ENCODE measurements at places on chromosomes 16 and 17. TPM values are rescaled to one million over a fixed set of nuclear protein-coding genes. Genes with fewer than 3 reads are reported as not detected.

- no peak for DNase-seq
Measured at GRCh38 chr16:75100603-75100990, 16.0 kb downstream of the LDHD start.

GRCh38 chr17:66567234-66568170, 265.1 kb downstream of the PRKCA start:
- DNase-seq: peak; percentile 76

DNA sequence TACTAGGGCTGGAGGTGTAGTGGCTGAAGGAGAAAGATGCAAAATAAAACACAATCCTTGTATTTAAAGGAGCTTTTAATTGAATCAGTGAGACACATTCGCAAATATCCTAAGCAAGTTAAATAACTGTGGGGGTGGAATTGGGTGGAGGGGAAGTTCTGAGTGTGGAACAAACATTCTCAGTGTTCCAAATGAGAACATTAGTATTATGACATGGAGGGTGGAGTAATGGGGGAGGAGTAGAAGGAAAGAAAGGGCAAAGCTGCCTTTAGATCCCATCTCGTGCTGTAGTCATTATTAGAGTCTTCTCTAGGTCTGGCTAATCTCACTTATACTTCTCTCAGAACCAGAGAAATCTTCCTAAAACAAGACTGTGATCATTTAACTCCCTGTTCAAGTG, 169.7 kb downstream of the ANKFN1 start:
- no peak for DNase-seq

ABI3 gene
- polyA plus RNA-seq: 7.2 TPM

HOXB7 gene
- 6.2 TPM for polyA plus RNA-seq

GRCh38 chr17:65092262-65092661, 35.7 kb upstream of the GNA13 start:
- no peak for DNase-seq

DNA sequence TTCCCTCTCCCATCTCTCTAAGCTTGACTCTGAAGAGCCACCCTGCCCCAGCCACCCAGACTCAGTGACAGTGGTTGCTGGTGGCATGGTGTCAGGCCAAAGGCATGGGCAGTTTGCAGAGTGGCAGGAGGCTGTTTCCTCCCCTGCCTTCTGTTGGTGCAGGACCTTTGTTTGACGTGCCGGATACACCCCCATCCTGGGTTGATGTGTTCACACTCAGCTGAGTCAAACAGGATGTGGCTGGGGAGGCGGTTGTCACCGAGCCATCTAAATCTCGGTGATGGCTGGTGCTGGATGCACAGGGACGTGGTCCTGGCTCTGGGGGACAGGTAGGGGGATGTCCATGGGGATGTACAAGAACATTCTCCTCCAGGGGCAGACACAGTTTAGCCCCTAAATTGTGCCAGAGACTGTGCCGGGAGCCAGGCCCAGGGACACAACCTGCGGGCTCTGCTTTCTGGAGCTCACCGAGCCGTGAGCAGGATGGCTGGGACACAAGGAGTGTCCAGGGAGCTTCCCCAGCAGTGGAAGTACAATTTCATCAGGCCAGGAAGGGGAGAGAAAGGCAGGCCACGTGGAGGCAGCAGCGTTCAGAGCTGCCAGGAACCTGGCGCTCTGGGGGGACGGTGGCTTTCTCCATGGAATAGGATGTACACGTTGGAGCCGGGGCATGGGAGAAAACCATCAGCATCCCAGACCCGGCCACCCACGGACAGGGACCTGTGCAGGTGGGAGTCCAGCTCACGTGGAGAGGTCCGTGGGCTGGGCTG, 264.2 kb downstream of the SEC14L1 start:
- no peak for DNase-seq

DNA sequence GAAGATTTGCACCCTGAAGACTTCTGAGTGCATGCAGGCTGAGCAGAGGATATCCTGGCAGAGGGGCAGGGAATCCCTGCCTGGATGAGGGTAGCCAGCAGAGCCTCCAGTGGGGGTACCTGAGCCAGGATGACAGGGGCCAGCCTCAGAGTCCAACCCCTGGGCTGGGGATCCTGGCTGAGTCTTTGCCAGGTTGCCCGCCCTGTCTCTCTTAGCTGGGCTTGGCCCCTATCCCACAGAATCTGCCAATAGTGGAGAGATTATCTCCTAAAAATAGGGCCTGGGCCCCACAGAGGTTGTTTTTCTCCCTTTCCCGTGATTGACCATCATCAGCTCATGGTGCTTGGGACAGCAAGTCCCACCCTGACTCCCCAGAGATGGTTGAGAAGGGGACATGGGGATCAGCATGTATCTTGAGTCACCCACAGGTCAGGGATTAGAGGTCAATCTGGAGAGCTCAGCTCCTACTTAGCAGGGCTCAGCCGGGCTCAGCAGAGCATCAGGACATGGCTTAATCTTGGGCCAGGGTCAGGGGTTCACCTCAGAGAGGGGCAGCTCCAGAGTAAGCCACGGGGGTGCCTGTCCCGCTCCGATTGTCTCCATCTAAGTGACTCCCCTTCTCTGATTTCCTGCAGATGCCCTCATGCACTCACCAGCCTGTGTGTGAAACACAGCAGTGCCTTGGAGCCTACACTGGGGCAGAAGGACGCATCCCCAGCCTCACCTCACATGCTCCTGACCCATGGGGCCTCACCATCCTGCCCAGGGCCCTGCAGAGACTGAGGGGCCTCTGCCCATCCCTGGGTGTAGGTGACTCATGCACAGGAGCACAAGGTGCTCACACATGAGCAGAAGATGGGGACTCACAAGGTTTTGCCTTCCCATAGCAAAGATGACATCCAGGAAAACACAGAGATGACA, 11.5 kb downstream of the CDH16 start:
- DNase-seq: no peak

GRCh38 chr16:2078096-2078495, 30.3 kb downstream of the TSC2 start:
- no peak for DNase-seq

GRCh38 chr16:3576211-3576610, 992 bp downstream of the NLRC3 start:
- DNase-seq: no peak

- DNase-seq: no peak
Measured at GRCh38 chr16:79932572-79932971, 332.0 kb upstream of the MAF start.

MYO19 gene
- 55.4 TPM for polyA plus RNA-seq

DNAH17 gene
- 3.4 TPM for polyA plus RNA-seq

- peak; percentile 77 for DNase-seq
Measured at GRCh38 chr17:7136266-7136877, 21.8 kb upstream of the ASGR2 start.

WNT9B gene
- 0.18 TPM for polyA plus RNA-seq

HNF1B gene
- polyA plus RNA-seq: 36.2 TPM

DNA sequence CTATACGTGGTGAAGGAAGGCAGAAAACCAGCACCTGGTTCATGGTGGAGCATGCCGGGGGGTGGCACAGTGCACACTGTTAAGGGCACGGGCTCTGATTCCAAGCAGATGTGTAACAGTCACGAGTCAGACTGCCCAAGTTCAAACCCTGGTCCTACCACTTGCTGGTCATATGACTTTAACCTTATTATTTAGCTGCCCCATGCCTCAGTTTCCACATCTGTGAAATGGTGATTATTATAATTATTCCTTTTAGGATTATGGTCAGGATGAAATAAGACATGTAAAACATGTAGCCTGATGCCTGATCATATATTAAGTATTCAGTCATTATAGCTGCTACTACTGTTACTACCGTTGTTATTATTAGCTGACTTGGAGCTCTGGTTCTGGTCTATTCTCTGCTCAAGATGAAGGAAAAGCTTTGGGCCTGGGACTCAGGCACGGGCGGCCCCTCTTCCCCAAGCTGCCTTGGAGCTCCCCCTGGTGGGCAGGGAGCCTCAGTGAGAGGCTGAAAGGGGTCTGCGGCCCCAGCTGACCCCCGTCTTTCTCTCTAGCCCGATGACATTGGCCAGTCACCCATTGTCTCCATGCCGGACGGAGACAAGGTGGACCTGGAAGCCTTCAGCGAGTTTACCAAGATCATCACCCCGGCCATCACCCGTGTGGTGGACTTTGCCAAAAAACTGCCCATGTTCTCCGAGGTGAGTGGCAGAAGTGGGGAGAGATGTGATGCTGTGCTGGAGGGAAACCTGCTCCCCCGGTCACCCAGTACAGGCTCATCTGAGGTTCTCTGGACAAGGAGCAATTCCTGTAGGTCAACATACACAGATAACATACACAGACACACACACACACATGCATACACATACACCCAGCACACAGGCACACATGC, 14.0 kb downstream of the NR1D1 start:
- DNase-seq: no peak

DNA sequence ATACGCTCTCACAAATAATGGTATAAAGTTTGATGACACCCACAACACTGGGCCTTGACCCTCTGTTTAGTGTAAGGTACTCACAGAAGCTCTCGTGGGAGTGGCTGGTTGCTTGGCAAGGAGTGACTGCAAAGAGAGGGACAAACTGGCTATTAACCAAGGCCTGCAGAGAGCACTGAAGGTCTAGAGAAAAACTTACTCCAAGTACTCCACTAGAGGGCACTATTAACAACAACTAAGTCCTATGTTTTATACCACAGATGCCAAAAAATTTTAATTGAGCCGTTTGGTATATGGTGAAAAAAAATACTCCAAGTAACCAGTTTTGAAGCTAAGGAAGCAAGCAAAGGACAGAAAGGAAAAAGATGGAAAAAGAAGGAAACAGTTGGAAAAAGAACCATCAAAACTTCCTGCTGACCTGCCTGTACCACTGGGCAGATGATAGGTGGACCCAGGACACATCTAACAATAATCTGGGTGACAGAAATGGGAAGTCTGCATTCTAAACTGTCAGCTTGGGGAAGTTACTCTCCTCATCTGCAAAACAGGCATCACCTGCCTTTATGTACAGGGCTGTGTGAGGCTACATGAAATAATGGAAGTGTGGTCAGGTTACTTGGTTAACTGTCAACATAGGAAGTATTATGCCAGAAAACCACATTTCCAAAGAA, 23.2 kb downstream of the DYNC1LI2 start:
- peak; percentile 58 for DNase-seq

DNA sequence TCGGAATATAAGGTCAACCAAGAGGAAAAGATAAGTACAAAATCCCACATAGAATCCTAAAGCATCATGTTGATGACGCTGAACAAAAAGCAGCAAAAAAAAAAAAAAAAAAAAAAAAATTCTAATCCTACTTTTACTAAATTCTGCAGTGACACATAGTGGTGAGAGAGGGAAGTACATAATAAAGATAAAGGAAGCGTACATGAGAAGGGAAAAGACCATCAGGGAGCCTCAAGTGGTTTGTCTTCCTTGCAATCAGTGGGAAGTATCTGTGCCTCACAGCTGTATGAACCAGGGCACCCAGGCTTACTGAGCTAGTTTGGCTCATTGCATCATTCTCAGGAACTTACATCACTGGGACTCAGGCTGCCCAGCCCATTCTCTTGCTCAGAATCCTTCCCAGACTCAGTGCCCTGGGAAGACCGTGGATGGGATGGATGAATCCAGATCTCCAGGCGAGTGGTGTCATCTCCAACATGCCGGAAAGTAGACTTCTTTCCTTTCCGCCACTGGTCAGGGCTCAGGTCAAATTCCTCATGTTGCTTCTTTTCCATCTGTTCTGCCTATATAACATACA, 21.2 kb downstream of the SMG6 start:
- DNase-seq: no peak

FAM20A gene
- polyA plus RNA-seq: 7.3 TPM

GSDMA gene
- 0.77 TPM for polyA plus RNA-seq

STUB1 gene
- polyA plus RNA-seq: 96.5 TPM

DNASE1L2 gene
- polyA plus RNA-seq: 0.27 TPM

DNA sequence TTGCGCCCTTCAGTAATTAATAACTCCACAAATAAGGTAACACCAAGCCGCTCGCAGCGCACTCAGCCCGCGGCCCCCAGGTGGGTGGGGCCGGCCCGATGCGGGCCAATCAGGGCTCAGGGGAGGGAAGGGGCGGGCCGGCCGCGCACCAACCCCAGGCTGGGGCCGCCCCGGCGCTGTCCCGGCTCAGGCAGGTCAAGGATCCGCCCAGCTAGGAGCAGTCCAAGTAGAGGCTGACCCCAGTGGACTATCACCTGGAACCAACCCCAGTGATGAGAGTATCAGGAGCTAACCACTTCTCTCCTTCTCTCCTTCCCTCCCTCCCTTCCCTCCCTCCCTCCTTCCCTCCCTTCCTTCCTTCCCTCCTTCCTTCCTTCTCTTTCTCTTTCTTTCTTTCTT, 110.8 kb downstream of the C16orf78 start:
- DNase-seq: peak; percentile 40

- DNase-seq: no peak
Measured at GRCh38 chr16:10946308-10946707, 1.9 kb downstream of the CLEC16A start.

TPPP3 gene
- 399 TPM for polyA plus RNA-seq

TNFRSF17 gene
- polyA plus RNA-seq: not detected

GRCh38 chr17:20952183-20952582, 90.6 kb downstream of the USP22 start:
- DNase-seq: no peak

DNA sequence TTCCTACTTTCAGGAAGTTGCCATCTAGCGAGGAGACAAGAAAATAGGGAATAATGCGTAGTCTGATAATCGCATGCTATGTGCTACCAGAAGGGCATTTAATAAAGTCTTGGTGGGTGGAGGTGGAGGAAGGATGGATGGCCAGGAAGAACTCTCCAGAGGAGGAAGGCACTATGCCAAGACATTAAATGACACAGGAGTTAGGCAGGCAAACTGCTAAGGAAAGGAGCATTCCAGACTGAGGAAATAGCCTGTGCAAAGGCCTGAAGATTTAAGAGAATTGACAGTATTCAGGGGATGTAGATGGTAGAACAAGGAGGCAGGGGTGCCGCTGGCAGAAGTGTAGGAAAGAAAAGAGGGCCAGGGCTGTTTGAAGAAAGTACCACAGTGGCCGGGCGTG, 19.3 kb upstream of the ARHGAP44 start:
- DNase-seq: no peak

CCL16 gene
- 1.2 TPM for polyA plus RNA-seq

GRCh38 chr17:78777881-78778280, 4.2 kb downstream of the CYTH1 start:
- no peak for DNase-seq

CACNG1 gene
- not detected for polyA plus RNA-seq

DNA sequence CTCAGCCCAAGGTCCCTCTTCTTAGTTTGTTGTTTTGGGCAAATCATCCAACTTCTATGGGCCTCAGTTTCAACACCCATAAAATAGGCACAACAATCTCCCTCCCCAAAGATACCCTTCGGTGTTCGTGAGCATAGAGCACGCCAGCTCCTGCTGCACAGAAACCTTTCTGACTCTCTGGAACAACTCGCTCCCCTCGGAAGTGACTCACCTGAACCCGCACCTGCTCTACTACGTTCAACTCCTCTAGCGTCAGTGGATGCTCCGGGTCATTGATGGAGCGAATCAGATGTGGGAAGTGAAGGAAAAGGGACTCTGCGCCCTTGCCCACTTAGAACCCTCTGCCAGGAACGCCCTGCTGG, 445 bp downstream of the CIAO2B start:
- no peak for DNase-seq

KLHL11 gene
- 9.9 TPM for polyA plus RNA-seq

DNA sequence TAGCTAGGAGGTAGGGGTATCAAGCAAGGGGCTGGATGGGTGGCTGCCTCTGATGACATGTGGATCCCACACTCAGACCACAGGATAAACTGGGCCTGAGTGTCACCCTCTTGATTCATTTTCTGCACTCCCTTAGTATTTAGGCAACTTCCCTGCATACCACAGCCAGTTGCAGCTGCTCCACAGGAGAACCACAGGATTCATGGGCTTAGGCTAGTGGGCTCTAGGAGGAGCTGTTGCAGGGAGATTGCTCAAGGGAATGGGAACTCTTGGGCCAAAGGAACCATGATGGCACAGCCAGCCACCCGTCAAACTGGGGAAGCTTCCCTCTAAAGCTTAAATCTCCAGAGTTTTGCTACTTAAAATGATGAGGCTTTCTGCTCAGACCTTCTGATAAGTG, 269.7 kb upstream of the ASIC2 start:
- no peak for DNase-seq

PRSS21 gene
- polyA plus RNA-seq: 0.28 TPM

Data from left lung (tissue), 14 donors.